Stimulated activated CD8-positive, alpha-beta memory T cell treated with anti-CD3 and anti-CD28 coated beads, Interleukin-4, amount 100 ng/mL, for 1 hour (primary cell): ENCODE measurements at places on chromosomes 3 and 15.

DNA sequence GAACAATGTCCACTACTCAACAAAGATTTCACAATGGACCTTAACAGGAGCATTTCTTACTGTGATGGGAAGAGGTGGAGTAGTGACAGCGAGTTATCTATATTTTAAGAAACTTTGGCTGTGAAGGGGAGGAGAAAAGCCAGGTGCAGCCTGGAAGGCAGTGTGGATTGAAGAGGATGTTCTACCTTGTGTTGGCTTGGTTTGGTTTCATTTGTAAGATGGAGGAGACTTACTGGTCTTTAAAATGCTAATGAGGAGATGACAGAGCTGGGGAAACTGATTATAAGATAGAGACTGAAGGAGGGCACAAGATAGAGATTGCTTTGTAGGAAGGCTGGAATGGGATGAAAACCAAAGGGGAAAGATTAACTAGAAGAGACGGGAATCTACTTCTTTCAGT, 59.4 kb downstream of the PLOD2 start:
- no peak for DNase-seq

- no peak for DNase-seq
These were observed 3.5 kb downstream of the TEX55 start for GRCh38 chr3:119149484-119149883.

DNA sequence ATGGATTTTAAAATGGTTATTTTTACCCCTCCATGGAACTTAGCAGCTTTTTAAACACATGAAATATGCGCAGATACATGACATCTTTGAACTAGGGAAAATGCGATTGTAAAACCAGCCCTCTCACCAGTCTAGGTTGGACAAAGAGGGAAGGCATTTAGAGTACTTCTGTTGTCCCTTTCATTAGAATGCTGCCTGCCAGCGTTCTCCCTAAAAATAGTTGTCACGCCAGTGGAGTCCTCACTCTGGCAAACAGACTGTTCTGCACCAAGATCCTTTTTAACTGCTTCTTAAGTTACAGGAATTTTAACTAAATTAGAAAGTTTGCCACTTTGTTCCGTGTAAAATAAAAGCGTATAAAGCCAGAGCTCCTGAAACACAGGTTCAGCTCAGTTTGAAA, 295.3 kb downstream of the VPS13C start:
- no peak for DNase-seq

DNA sequence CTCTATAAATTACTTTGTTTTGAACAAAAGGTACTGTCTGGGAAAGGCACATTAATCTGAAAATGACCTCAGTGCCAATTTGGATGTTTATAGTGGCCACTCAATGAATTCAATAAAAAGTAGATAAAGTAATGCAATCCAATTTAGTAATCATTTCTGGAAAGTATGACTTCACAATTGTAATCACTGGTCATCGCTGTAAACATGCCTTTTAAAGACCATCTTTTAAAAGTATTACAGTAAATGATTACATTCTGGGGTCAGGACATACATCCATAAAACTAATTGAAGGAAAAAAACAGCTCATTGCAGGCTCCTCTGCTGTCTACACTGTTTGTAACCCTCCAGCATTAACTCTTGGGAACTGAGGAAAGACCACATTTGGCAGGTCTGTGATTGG, 43.2 kb downstream of the HRH1 start:
- no peak for DNase-seq

DNA sequence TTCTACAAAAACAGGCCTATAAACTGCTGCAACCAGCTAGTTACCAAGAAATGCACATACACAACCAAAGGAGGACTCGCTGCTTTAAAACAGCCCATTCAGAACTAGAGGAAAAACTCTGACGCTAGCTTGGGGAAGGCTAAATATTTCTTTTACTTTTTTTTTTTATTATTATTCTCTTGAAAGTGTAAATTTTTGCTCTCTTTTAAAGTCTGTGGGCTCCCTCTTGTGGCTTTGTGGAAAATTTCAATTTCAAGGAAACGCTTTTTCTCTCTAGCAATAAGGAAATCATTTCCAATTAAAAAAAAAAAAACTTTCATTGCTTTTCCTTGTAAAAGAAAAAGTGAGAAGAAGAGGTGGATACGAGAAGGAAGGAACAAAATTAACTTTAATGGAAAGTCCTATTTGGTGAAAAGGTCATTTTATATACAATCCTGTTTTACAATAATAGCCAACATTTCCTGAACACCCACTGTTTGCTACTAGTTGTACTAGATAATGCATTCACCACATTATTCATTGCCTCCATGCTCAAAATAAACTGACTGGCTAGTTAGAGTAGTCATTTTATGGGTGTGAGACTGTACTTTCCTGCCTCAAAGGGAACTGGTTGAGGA, 51.2 kb upstream of the SAMMSON start:
- no peak for DNase-seq

DNA sequence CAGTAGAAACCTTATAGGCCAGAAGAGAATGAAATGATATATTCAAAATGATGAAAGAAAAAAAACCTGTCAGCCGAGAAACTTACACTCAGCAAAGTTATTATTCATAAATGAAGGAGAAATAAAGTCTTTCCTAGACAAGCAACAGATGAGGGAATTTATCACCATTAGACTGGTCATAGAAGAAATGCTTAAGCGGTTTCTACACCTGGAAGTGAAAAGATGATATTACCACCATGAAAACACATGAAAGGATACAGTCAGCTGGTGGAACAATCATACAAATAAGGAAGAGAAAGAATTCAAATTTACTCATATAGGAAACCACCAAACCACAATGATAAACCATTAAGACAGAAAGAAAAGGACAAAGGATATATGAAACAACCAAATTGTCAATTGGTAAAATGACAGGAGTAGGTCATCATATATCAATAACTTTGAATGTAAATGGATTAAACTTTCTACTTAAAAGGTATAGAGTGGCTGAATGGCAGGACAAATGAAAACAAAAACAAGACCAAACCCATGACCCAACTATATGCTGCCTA, 29.9 kb upstream of the PRR23C start:
- no peak for DNase-seq

DNA sequence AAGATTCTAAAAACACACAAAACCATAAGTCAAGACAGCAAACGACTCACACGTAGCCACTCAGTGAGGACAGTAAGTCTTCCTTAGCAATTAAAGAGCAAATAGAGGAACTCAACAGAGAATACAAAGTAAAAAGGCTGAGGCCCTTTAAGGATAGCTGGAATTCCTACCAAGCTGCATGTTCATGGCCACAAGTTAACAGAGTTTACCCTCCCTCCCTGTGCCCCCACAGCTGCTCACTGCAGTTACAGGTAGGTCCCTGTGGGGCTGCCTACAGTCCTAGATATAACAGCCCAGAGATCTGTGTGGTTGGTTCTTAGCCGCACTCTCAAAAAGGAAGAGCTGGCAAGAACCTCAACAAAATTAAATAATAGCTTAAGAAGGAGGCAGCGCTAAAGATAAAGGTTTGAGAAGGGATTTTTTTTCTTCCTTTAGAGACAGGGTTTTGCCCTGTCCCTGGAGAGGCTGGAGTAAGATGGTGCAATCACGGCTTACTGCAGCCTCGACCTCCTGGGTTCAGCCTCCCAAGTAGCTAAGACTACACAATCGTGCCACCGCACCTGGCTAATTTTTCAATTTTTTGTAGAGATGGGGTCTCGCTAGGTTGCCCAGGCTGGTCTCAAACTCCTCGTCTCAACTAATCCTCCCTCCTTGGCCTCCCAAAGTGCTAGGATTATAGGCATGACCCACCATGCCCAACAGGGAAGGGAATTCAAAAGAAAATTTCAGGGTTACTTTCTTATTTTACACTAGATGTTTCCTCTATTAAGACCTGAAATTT, 19.3 kb downstream of the SFMBT1 start:
- DNase-seq = no peak

DNA sequence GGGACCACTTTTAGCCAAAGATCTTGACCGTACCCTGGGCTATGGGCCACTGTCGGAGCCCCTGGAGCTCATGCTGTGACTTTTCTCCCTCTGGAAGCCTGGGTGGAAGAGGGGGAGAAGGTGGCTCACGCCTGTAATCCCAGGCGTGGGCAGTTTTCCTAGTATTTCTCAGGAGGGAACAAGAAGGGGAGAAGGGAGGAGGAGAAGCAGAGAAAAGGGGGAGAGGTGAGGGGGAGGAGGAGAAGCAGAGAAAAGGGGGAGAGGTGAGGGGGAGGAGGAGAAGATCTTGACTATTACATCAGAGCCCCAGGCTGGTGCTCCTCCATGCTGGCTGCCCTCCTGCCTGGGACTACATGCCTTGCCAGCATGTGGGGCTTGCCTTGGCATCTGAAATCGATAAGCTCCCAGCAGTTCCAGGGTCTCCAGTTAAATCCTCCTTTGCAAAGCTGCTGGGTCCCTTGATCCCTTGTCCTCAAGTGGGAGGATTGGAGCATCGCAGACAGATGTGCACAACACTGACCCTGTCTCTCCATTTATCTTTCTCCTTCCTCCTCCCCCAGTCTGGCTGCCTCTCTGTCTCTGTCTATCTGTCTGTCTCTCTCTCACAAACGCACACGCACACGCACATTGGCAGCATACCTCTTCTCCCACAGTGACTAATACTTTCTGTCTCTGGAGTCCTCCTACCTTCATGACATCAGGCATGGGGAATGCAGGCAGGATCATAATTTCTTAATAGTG, 41.6 kb downstream of the MRAS start:
- no peak for DNase-seq

GRCh38 chr15:91889111-91889815, 35.8 kb downstream of the SLCO3A1 start:
- no peak for DNase-seq

DNA sequence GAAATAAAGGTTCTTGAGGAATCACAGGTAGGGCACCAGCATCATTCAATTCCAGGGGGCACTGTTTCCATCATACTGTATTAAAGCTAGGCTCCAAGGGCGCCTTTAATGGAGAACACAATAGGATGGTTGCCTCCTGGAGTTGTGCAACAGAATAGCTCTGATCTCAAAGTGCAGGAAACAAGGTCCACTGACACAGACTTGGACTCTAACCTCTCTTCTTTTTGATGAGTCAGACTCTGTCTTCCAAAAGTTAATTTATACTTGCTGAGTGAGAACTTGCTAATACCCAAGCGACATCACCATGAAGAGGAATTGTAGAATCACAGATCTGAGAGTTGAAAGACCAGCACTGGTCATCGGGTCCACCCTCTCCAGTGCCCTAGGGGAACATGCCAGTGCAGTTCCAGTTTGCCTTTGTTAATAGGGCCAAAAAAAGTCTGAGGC, 94.4 kb upstream of the PHLDB2 start:
- no peak for DNase-seq

DNA sequence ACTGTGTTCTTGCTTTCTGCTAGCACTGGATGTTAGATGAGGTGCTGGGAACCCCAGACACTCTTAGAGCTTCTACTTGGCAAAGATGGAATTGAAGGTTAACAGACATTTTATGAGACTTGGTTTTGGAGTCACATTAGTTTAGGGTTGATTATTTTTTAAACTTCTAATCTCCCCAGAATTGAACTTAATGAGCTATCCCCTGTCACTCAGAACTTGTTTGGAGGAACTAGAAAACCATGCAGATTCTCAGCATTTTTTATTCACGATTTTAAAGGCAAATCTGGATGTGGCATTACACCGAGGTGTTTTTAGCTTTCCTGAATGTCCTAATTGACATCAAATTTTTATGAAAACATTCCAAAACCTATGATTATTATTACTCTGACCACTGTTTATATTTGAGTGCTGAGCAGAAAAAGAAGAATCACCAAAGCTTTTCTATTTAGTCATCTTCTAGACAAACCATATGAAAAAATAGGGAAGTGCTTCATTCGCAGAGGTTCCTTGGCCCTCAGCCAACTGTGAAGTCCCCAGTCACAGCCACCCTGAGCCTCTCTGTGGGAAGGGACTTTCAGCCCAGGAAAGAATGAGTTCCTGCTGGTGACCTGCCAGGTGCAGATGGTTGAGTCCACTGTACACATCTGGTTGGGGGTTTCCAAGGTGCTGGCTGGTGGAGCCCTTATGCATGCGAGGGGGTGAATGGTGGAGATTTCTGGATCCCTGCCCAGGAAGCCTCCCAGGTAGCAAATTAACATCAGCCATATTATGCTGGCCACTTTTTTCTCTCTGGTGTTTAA, 196.0 kb upstream of the TOPAZ1 start:
- DNase-seq = no peak

GRCh38 chr3:194450341-194450740, 36.5 kb downstream of the ATP13A3 start:
- no peak for DNase-seq

GRCh38 chr15:96066852-96067495, 263.5 kb upstream of the NR2F2 start:
- DNase-seq = no peak

DNA sequence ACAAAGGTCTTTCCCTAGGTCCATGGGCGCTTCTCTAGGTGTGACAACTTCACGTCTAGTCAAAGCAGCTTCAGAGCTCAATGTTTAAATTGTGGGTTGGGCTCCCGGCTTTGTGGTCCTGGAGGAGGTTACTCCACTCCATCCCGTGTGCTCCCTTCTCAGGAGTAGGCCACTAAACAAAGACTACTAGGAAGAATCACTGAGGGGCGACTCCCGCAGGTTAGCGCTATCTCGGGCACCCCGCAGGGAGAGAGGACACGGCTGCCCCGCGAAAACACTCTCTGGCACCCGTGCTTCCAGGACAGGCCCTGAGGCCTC, 500 bp downstream of the PARP6 start:
- DNase-seq = no peak

DNA sequence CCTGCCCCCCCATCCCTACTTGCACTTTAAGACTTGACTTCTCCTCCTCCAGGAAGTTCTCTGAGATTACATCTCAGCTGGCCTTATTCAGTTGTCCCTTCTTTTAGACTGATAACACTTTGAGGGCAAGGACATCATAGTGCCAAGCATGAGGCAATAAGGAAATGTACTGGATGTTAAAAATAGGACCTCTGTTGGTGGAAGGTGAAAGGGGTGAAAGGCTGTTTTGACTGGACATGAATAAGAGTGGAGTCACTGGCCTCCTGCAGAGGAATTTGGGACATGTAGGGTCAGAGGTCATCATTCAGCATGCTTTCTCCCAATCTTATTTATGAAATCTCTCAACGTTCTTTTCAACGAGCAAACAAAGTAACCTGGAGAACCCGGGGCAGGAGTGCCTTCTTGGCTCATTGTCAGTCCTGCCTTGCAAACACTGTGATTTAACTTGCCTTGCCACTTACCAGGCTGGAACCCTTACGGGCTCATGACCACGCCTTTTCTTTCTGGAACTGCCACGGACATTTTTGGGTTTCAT, 38.6 kb downstream of the TRIM71 start:
- DNase-seq = no peak

DNA sequence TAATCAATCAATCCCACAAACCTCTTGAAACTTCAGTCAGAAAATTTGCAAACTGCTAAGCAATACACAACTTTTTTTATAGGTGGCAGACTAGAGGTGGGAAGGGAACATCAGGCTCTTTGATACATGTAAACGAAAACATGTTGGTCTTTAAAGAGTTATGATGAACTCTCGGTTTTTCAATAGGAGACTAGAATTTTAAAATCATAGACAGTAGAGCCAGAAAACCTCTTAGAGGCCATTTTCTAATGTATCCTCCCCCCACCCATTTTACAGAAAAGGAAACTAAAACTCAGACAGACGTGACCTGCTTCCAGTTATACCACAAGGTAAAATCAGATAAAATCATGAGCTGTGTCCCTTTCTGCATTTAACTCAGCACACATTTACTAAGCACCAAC, 179.1 kb upstream of the LPP start:
- DNase-seq = no peak
